HT-29 (cell line): ENCODE measurements at places on chromosomes 6 and 20. TPM values are rescaled to one million over a fixed set of nuclear protein-coding genes. Genes with fewer than 3 reads are reported as not detected.

DNA sequence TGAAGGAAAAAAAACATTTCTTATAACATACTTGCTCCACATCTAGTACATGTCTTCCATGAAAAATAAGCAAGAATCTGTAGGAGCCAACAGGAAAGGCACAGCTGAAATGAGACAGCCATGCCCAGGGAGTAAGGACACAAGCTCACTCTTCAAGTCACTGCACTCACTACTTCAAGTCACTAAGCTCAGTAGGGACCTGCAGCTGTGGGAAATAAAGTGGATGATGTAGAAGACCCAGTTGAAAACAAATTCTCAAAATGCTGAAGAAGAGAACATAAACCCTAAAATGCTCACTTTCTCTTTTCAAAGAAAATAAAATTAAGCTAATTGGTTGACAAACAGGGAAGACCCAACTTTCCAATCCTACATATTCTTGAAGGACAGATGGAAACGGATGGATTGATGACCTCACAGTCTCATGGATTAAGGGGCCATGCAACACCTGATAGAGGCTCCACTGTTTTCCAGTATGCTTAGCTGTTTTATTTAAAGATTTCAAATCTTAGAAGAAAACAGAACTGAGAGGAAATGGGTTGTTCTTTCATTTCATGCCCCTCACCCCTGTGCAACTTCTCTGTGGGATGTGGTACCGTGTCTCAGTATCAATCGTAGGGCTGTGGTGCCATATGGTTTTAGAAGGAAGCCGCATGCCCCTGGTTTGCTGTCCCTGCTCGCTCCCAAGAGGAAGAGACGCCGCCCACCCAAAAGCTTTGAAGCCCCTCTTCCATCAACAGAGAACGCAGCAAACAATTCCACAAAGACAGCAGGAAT is 133.3 kb downstream of the WDR27 start:
- DNase-seq: no peak

- no peak for DNase-seq
Observed at GRCh38 chr6:35474131-35474941, 6.1 kb downstream of the RPL10A start.

FOXF2 gene
- not detected in 2 replicates for total RNA-seq

DNA sequence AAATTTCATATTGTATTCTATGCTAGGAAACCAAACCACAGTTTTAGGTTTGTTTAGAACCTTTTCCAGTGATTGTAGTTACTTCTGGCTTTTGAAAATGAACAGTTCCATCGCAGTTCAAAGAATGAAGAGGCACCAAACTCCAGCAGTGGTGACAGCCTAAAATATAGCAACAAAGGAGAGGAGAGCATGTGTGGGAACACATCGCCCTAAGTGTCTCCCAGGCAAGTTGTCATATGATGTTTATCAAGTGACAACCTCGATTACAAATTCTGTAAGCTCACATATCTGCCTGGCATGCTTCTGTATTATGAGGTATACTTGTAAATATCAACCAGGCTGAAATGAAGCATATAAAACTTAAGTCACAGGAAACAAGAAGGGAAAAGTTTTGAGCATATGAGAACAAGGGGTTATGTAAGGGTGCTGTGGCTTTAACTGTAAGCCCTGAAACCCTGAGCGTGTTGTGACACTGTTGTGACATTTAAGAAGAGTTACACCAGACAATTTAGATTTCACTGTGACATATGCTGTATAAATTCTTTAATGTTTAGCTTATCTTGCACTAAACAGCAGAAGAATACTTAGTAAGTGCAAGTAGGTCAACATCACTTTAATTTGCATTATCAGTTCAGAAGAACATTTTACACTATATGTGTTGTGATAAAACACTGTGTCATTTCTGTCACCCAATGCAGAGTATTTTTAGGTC is 29.1 kb upstream of the FBXL4 start:
- no peak for DNase-seq

DNA sequence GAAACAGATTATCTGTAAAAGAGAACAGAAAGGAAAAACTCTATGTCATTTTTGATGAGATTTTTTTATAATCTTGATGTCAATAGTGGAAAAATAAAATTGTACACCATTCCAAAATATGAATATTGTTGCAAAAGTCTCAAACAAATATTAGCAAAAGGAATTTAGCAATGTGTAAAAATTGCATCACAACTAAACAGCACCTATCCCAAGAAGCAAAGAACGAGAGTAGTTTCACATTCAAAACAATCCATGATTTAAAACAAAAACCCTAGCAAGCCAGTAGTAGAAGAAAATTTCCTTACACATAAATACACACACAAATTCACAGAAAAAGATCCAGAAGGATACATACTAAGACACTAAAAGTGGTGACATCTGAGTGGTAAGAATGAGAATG is 38.4 kb downstream of the LCA5 start:
- no peak for DNase-seq

- DNase-seq: no peak
Observed at GRCh38 chr6:149851461-149852110, 12.6 kb downstream of the LRP11 start.

ADGRF1 gene
- 7.6 and 9.1 TPM in 2 replicates for total RNA-seq

- DNase-seq: no peak
Observed at GRCh38 chr6:2213086-2213485, 32.3 kb downstream of the GMDS start.

ZHX3 gene
- 6.0 and 7.0 TPM in 2 replicates for total RNA-seq

DNA sequence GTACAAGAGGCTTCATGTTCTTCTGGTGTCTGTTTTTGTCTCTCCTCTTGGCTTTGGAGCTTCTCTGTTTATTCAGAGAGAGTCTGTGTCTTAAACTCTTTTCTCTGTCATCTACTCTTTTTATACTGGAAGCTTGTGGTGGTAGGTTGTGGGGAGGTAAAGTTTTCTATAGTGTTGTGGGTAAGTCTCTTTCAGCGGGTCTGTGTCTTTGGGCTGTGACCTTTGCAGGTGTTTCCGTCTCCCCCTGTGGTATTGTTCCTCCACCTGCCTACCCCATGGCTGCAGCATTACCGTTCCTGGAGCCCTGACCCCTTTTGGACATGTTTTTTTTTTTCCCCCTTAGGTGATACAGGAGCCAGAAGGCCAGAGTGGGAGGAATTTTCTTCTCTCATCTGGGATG is 37.9 kb upstream of the FERMT1 start:
- DNase-seq: no peak

DSP gene
- 28.0 and 29.7 TPM in 2 replicates for total RNA-seq

SLC13A3 gene
- not detected in 2 replicates for total RNA-seq

TAP2 gene
- total RNA-seq: 50.3 and 54.9 TPM in 2 replicates

IL17F gene
- total RNA-seq: not detected in 2 replicates

PI3 gene
- 2.0 and 6.6 TPM in 2 replicates for total RNA-seq

C6orf132 gene
- 119 and 136 TPM in 2 replicates for total RNA-seq

GRCh38 chr20:50100552-50100951 is 12.4 kb downstream of the UBE2V1 start:
- no peak for DNase-seq

- DNase-seq: no peak
Observed at GRCh38 chr6:124869416-124869815, 92.8 kb upstream of the RNF217 start.

VWA7 gene
- 5.6 and 11.2 TPM in 2 replicates for total RNA-seq

DNA sequence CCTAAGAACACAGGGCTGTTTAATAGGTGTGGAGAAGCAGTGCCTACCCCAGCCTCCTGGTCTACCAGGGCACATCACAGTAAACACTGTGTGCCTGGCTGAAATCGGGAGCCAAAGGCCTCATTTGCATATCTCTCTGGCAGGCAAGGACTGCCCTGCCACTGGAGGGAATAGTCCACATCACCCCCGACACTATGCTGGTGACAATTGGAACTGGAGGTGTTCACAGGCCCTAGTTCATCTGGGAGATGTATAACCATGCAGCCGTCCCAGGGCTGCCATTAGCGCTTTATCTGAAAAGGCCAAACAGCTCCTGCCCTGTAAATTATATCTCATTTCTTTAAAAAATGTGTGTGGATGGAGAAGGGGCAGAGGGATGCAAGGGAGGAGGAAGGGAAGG is 150.3 kb downstream of the LINC00237 start:
- DNase-seq: no peak

- DNase-seq: no peak
Observed at GRCh38 chr6:34143884-34144580, 1.9 kb downstream of the GRM4 start.

SDCBP2 gene
- total RNA-seq: 19.1 and 22.4 TPM in 2 replicates

- no peak for DNase-seq
Observed at GRCh38 chr20:3551681-3552434, 81.0 kb downstream of the ATRN start.
